Osteocyte (in vitro differentiated cells): ENCODE measurements at places on chromosomes 13 and 19. TPM values are rescaled to one million over a fixed set of nuclear protein-coding genes. Genes with fewer than 3 reads are reported as not detected.
A peak's percentile ranks its signal among the peaks of the same experiment; 100 is the strongest.

- H3K4me3 ChIP-seq: no peak overlapping the region
- no peak overlapping the region for H3K27ac ChIP-seq
- H3K36me3 ChIP-seq: peaks cover under 1% of the 10 kb centered on the region
- no peak for DNase-seq
- no peaks in the 10 kb centered on the region for H3K27me3 ChIP-seq
These were observed 4.1 kb upstream of the ZNF724 start for GRCh38 chr19:23254141-23254910.

Gene C19orf33
- total RNA-seq: not detected in 2 replicates

DNA sequence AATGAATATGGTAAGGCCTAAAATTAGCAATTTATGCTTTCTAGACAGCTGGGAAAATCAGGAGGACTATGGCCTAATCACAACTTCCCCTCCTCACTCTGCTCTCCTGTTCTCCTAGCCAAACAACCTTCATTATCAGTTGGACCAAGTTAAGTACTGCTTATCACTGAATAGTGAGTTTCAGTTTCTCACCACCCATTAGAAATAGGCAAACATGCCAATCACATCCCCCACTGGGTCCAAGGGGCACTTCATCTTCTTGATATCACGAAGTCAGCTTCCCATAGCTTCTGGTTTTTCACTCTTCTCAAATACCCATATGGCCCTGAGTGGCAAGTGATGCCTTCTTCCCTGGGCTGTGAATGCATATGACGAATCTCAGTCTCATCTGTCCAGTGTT is 689.6 kb downstream of the SLITRK5 start:
- no peak overlapping the region for H3K4me3 ChIP-seq
- no peak for DNase-seq
- H3K36me3 ChIP-seq: no peaks in the 10 kb centered on the region

GRCh38 chr19:31961191-31961590 is 384.2 kb upstream of the ZNF507 start:
- H3K27ac ChIP-seq: no peak overlapping the region
- no peaks in the 10 kb centered on the region for H3K36me3 ChIP-seq
- no peaks in the 10 kb centered on the region for H3K4me1 ChIP-seq
- no peak overlapping the region for H3K4me3 ChIP-seq
- DNase-seq: no peak

DNA sequence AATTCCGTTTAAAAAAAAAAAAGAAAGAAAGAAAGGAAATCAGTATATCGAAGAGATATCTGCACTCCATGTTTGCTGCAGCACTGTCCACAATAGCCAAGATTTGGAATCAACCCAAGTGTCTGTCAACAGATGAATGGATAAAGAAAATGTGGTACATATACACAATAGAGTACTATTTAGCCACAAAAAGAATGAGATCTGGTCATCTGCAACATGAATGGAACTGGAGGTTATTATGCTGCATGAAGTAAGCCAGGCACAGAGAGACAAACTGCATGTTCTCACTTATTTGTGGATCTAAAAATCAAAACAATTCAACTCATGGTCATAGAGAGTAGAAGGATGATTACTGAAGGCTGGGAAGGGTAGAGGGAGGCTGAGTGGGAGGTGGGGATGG is 16.3 kb downstream of the ZNF565 start:
- peaks cover 11% of the 10 kb centered on the region for H3K36me3 ChIP-seq
- no peaks in the 10 kb centered on the region for H3K27me3 ChIP-seq
- no peak overlapping the region for H3K4me3 ChIP-seq
- H3K27ac ChIP-seq: no peak overlapping the region

DNA sequence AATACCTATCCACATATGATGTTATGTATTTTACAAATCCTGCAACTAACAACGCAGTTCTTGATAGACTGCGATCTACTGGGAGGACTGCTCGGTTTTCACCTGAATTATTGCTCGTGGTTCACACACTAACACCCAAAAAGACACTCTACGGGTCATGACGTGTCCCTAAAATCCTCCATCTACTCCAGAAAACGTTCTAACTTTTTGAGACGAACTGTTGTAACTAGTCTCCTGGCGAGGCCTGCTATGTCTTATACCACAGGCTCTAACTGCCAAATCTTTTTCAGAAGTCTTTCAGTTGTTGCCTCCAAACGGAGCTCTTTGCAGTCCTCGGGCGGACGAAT is 108.2 kb downstream of the KCNRG start:
- DNase-seq: no peak
- H3K27ac ChIP-seq: peak overlapping the region; percentile 90
- peaks cover 8% of the 10 kb centered on the region for H3K36me3 ChIP-seq
- H3K4me1 ChIP-seq: peaks cover 46% of the 10 kb centered on the region

GRCh38 chr13:72463561-72463960 is 263.9 kb downstream of the MZT1 start:
- no peak overlapping the region for H3K4me3 ChIP-seq
- no peak overlapping the region for H3K27ac ChIP-seq
- DNase-seq: no peak
- peaks cover 9% of the 10 kb centered on the region for H3K4me1 ChIP-seq
- H3K27me3 ChIP-seq: peaks cover 18% of the 10 kb centered on the region

DNA sequence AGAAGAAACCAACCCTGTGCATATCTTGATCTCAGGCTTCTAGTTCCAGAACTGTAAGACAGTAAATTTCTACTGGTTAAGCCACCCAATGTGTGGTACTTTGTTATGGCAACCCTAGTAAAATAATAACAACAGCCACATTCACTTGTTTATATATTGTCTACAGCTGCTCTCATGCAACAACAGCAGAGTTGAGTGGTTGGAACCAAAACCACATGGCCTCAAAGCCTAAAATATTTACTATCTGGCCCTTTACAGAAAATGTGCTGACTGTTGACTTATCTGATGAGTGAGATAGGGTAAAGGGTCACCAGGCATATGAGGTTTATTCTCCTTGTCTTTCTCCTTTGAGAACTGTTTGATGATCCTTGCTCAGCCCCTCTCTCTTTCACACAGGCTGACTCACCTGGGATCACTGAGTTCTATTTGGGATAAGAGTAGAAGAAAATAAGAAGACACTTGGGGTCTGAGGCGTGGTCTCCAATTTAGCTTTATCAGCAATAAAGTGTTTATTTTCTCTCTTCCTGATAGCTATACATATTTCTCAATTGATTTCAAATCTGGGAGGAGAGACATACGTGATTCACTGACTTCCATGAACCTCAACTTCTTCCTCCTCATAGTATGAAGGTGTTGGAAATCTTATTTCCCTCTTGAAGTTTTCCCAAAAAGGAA is 227.5 kb upstream of the STARD13 start:
- no peaks in the 10 kb centered on the region for H3K36me3 ChIP-seq
- no peak overlapping the region for H3K27ac ChIP-seq
- H3K4me3 ChIP-seq: no peak overlapping the region
- no peaks in the 10 kb centered on the region for H3K27me3 ChIP-seq

DNA sequence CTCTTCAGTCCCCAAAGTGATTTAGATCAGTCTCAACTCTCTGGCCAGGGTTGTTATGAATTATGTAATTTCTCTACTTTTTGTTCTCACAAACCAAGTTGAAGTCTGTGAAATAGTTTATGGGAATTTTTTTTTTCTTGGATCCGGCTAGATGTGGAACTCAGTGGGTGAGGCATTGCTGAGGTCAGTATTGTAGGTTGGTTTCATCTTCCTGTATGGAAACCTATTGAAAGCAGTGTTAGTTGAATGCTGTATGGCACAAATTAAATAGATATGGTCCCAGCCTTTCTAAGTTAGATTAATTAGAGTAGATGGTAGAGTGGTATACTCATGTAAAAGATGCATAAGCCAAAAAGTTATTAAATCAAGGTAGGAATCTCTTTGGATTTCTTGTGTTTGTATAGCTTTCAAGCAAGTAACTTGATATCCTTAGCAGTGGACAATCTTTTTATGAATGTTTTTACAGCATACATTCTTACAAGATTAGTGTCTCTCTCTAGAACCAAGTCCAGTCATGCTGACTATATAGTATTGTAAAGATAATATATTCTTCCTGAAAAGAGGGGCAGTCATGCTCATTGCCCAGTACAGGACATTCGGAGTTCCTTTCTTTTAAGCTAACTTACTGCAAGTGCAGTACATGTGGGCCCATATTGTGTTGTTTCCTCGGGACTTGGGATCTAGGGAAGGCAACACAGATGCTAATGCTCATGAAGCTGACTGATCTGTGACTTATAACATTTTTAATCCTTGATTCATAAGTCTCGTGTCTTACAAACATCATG is 2541.1 kb downstream of the PCDH9 start:
- no peak for DNase-seq
- no peak overlapping the region for H3K4me3 ChIP-seq
- H3K27ac ChIP-seq: no peak overlapping the region
- no peaks in the 10 kb centered on the region for H3K27me3 ChIP-seq
- H3K4me1 ChIP-seq: peaks cover 16% of the 10 kb centered on the region
- H3K36me3 ChIP-seq: no peaks in the 10 kb centered on the region

- H3K36me3 ChIP-seq: peaks cover 40% of the 10 kb centered on the region
- no peak for DNase-seq
- H3K4me1 ChIP-seq: peaks cover 28% of the 10 kb centered on the region
- no peaks in the 10 kb centered on the region for H3K27me3 ChIP-seq
- H3K4me3 ChIP-seq: no peak overlapping the region
These were observed 24.6 kb downstream of the ZMYM5 start for GRCh38 chr13:19838865-19839275.

Gene GPR12
- not detected in 2 replicates for total RNA-seq

Gene CD37
- not detected in 2 replicates for total RNA-seq

Gene RETN
- total RNA-seq: not detected in 2 replicates

GRCh38 chr13:50452756-50453155 is 390.7 kb downstream of the DLEU7 start:
- H3K27ac ChIP-seq: no peak overlapping the region
- H3K36me3 ChIP-seq: no peaks in the 10 kb centered on the region
- DNase-seq: no peak
- peaks cover 2% of the 10 kb centered on the region for H3K4me1 ChIP-seq
- no peak overlapping the region for H3K4me3 ChIP-seq

Gene CDC42EP5
- total RNA-seq: 72.4 and 85.4 TPM in 2 replicates

DNA sequence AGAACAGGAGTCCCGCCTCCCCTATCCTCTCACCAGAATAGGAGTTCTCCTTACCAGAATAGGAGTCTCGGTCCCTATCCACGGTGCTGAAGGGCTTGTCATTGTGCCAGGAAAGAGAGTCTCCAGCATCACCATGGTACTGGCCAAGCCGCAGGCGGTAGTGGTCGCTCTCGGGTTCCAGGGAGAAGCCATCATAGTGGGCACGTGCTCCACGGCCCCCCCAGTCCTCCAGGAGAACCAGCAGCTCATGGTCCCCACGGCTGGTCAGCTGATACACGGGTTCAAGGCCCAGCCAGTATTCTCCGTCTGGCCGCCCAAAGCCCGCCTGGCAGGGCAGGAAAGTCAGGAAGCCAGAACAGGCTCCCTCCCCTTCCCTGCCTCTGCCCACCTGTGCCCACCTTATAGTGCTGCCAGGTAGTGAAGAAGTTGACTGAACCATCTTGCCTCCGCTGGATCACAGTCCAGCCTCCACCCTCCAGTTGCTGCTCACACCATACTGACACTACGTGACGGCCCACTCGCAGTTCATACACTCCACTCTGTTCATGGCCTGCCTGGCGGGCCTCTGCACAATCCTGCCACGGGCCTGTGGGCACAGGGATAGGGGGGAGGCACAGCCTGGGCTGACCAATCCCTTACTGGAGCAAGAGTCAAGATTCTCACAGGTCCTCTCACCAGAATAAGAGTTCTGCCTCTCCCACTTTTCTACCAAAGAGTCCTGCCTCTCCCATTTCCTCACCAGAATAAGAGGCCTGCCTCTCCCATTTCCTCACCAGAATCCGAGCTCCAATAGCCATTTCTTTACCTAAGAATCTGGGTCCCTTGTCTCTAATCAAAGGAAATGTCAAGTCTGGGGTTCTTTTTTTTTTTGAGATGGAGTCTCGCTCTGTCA is 7.4 kb downstream of the SHFL start:
- H3K4me1 ChIP-seq: peaks cover 5% of the 10 kb centered on the region
- H3K36me3 ChIP-seq: peaks cover 23% of the 10 kb centered on the region
- H3K27me3 ChIP-seq: no peaks in the 10 kb centered on the region
- no peak for DNase-seq
- H3K4me3 ChIP-seq: no peak overlapping the region
- no peak overlapping the region for H3K27ac ChIP-seq

- peaks cover 33% of the 10 kb centered on the region for H3K4me1 ChIP-seq
- H3K4me3 ChIP-seq: peak overlapping the region; percentile 97
- peaks cover 11% of the 10 kb centered on the region for H3K27me3 ChIP-seq
These were observed 1.1 kb upstream of the PPP1R12C start for GRCh38 chr19:55118401-55118991.

GRCh38 chr19:1315470-1316166 is 29.9 kb downstream of the EFNA2 start:
- DNase-seq: no peak
- H3K27ac ChIP-seq: no peak overlapping the region
- H3K4me3 ChIP-seq: no peak overlapping the region
- H3K36me3 ChIP-seq: no peaks in the 10 kb centered on the region

GRCh38 chr19:57389730-57390598 is at the start of gene ZNF548:
TSS of gene ZNF548 (plus strand) at chr19:57389854. CDS start at chr19:57390100, 246 bp downstream.
- peaks cover 20% of the 10 kb centered on the region for H3K4me1 ChIP-seq
- peak within 1 kb of the TSS; percentile 97 for H3K27ac ChIP-seq
- peak; percentile 98 for DNase-seq
- H3K36me3 ChIP-seq: peaks cover 18% of the 10 kb centered on the region
- peak within 1 kb of the TSS; percentile 97 for H3K4me3 ChIP-seq
- no peaks in the 10 kb centered on the region for H3K27me3 ChIP-seq

Gene ZNF737
- 15.2 and 15.3 TPM in 2 replicates for total RNA-seq

Gene SCGB2B2
- total RNA-seq: 0.24 and 0.78 TPM in 2 replicates

- no peak for DNase-seq
- peaks cover 3% of the 10 kb centered on the region for H3K4me1 ChIP-seq
- no peaks in the 10 kb centered on the region for H3K36me3 ChIP-seq
- peaks cover 5% of the 10 kb centered on the region for H3K27me3 ChIP-seq
- no peak overlapping the region for H3K4me3 ChIP-seq
These were observed 21.7 kb upstream of the SCEL start for GRCh38 chr13:77513719-77514335.

DNA sequence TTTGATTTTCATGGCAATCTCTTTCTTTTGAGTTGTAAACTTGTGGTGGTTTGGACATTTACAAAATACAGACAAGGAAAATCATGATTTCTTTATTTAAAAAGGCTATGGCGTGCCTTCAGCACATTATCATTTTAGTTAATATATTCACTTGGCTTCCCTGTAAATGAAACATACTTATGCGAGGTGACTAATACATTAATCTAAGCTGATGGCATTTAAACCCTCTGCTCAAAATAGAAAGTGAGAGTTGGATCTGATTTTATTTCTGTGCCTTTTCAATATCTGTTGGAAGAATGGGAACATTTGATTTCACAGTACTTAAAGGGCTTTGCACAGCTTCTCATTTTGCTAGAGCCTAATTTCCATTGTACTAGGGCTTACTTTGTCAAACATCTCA is 289.8 kb downstream of the MTUS2 start:
- peaks cover 2% of the 10 kb centered on the region for H3K27me3 ChIP-seq
- no peak overlapping the region for H3K4me3 ChIP-seq
- H3K4me1 ChIP-seq: no peaks in the 10 kb centered on the region

- no peaks in the 10 kb centered on the region for H3K36me3 ChIP-seq
- H3K4me3 ChIP-seq: no peak overlapping the region
- H3K4me1 ChIP-seq: peaks cover 10% of the 10 kb centered on the region
These were observed 17.7 kb downstream of the LIPE start for GRCh38 chr19:42409477-42409876.

GRCh38 chr13:102873653-102874052 is 27.8 kb downstream of the ERCC5 start:
- no peak overlapping the region for H3K27ac ChIP-seq
- DNase-seq: no peak
- H3K36me3 ChIP-seq: peaks cover 50% of the 10 kb centered on the region
- H3K4me1 ChIP-seq: peaks cover 5% of the 10 kb centered on the region

GRCh38 chr19:1475751-1476437 is 3.1 kb downstream of the C19orf25 start:
- H3K27me3 ChIP-seq: no peaks in the 10 kb centered on the region
- H3K36me3 ChIP-seq: peaks cover 4% of the 10 kb centered on the region
- no peak overlapping the region for H3K4me3 ChIP-seq
- DNase-seq: no peak

- DNase-seq: no peak
- no peaks in the 10 kb centered on the region for H3K27me3 ChIP-seq
- H3K4me1 ChIP-seq: peaks cover 10% of the 10 kb centered on the region
These were observed 169.5 kb upstream of the UFM1 start for GRCh38 chr13:38180126-38180525.

Gene ZNF708
- 12.3 and 12.8 TPM in 2 replicates for total RNA-seq
